ENCODE measurements at places on chromosomes 6 and 20.

DNA sequence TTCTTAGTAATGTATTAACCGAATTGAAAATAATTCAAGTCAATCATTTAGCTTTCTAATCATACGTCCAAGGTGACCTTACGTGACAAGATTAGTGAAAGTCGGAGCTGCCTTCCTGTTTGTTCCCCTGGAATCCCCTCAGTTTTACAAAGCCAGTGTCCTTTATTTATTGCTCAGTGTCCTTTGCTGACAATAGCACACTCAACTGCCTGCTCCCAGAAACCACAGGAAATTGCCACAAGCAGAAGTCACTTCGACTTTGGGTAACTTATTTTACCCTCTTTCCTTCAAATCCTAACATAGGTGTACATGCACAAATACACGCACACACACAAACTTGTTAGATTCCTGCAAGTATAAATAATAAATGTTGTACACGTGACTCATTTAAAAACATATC is 1167.7 kb upstream of the ADGRB3 start:
- H3K36me3 ChIP-seq, result no peaks in the 10 kb centered on the region
- H3K27me3 ChIP-seq, result no peaks in the 10 kb centered on the region
- H3K4me3 ChIP-seq, result no peak overlapping the region
- no peak for DNase-seq
- H3K27ac ChIP-seq, result no peak overlapping the region
- no peaks in the 10 kb centered on the region for H3K4me1 ChIP-seq

GRCh38 chr6:31079656-31080261 is 32.6 kb downstream of the C6orf15 start:
- peaks cover 3% of the 10 kb centered on the region for H3K4me1 ChIP-seq
- no peak for DNase-seq
- H3K27me3 ChIP-seq, result no peaks in the 10 kb centered on the region
- no peak overlapping the region for H3K4me3 ChIP-seq

GRCh38 chr6:116429111-116429510 is 32.1 kb upstream of the CALHM6 start:
- no peak overlapping the region for H3K4me3 ChIP-seq
- no peaks in the 10 kb centered on the region for H3K27me3 ChIP-seq
- H3K27ac ChIP-seq, result no peak overlapping the region
- no peaks in the 10 kb centered on the region for H3K36me3 ChIP-seq

GRCh38 chr6:113149511-113149910 is 707.6 kb upstream of the MARCKS start:
- no peak overlapping the region for H3K4me3 ChIP-seq
- H3K36me3 ChIP-seq, result no peaks in the 10 kb centered on the region
- H3K4me1 ChIP-seq, result no peaks in the 10 kb centered on the region
- no peaks in the 10 kb centered on the region for H3K27me3 ChIP-seq
- H3K27ac ChIP-seq, result no peak overlapping the region

- DNase-seq, result no peak
- no peaks in the 10 kb centered on the region for H3K27me3 ChIP-seq
- H3K27ac ChIP-seq, result no peak overlapping the region
- no peaks in the 10 kb centered on the region for H3K36me3 ChIP-seq
- H3K4me1 ChIP-seq, result no peaks in the 10 kb centered on the region
- no peak overlapping the region for H3K4me3 ChIP-seq
Observed at GRCh38 chr6:150949526-150949925, 84.0 kb downstream of the MTHFD1L start.

GRCh38 chr20:54636575-54636974 is 161.2 kb downstream of the DOK5 start:
- H3K27me3 ChIP-seq, result no peaks in the 10 kb centered on the region
- H3K4me3 ChIP-seq, result no peak overlapping the region
- H3K27ac ChIP-seq, result no peak overlapping the region
- H3K4me1 ChIP-seq, result no peaks in the 10 kb centered on the region

DNA sequence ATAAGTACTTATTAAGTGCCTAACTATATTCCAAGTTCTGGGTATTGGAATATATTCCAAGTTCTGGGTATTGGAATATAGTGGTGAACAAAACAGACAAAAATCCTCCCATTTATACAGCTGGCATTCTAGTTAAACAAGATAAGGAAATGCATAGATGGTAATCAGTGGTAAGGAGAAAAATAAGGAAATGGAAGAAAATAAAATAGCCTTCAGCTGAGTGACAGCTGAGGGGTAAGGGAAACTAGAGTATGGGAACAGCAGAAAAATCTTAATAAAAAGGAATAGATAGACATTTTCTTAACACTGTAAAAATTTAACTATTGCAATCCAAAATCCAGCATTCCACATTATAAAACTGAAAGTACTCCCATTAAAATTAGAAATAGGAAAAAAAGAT is 17.2 kb upstream of the WFDC10A start:
- no peak overlapping the region for H3K4me3 ChIP-seq
- DNase-seq, result no peak
- no peaks in the 10 kb centered on the region for H3K4me1 ChIP-seq
- no peaks in the 10 kb centered on the region for H3K36me3 ChIP-seq
- H3K27me3 ChIP-seq, result no peaks in the 10 kb centered on the region

DNA sequence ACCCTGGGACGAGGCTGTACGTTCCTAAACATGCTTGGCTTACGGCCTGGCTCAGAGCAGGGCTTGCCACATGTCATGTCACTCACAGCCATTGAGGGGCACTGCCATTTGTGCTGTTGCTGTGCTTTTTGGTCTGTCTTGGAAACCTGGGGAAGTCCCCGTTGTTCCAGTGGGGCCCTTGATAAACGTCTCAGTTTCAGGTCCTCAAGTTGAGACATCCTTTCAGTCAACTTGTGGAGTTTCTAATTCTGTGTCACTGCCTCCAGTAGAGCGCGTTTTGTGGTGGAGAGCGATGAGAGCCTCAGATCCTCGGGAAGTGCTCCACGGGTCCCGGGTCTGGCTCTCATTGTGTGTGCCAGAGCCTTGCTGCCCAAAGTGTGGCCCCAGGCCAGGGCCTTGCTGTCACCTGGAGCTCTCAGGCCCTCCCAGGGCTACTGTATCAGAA is 43.0 kb upstream of the CCR6 start:
- no peaks in the 10 kb centered on the region for H3K36me3 ChIP-seq
- no peak overlapping the region for H3K4me3 ChIP-seq
- H3K4me1 ChIP-seq, result no peaks in the 10 kb centered on the region
- no peak overlapping the region for H3K27ac ChIP-seq

Measured in esophagus squamous epithelium (tissue), 5 donors.